ENCODE measurements at places on chromosomes 5 and 9.

DNA sequence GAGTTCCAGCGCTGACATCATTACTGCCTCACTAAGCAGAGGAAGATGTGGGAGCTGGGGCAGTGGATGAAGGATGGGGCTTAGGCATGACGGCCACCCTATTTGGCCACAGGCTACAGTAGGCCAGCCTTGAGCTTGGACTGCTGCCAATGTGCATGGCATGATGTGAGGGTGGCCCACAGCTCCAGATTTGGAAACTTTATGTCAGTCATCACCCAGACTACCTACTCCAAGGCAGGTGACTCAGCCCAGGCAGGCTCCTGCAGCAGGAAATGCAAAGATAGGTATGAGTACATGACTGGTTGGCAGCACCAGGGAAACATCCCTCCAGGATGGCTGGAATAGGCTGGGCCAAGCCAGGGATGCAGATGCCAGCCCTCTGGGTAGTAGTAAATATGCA lies 303.6 kb downstream of the SPOCK1 start:
- DNase-seq = no peak

- DNase-seq = no peak
These were observed 4.2 kb downstream of the C1QTNF3 start for GRCh38 chr5:34038838-34039237.

DNA sequence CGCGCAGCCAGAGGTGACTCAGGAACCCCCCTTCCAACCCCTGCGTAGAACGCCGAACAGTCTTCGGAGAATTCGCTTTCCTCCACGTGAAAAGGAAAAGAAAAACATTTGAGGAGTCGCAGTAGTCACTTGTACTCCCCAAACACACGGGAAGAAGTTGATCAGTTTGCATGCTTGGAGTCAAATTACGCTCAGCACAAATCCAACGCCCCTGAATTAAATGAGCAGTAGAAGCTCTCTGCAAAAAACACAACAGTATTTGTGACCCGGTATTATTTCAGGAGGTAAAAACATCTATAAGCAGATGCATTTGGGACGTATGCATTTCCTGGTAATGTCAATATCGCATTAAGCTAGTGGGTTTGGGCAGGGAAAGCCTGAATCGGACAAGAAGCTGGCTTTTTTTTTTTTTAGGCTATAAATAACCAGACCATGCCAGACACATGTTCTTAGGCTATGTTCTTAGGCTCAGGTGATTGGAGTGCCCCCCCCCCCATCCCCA lies 854 bp upstream of the ARL15 start:
- peak; percentile 50 for DNase-seq

GRCh38 chr5:1463326-1464095 lies 18.3 kb upstream of the SLC6A3 start:
- DNase-seq = no peak

- no peak for DNase-seq
These were observed 16.9 kb downstream of the CNTFR start for GRCh38 chr9:34572628-34573027.

DNA sequence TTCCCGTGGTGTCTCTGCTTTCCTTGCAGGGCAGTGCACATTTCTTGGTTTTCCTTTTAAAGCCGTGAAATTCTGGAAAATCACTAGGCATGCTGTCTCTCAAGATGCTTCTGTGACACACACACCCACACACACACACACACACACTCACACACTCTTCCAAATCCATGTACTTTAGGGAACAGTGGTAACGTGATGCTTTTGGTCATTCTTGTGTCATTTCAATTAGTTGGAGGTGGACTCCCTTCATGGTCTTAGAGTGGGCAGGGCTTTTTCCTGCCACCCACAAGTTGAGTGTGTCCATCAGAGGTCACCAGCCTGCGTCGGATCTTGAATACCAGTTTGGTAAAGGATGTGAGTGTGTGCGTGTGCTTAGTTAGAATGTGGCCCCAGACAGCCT lies 64.4 kb downstream of the DMRT1 start:
- no peak for DNase-seq

GRCh38 chr9:131476777-131477345 lies 25.9 kb upstream of the POMT1 start:
- no peak for DNase-seq

- DNase-seq = peak; percentile 42
These were observed 709 bp downstream of the WHRN start for GRCh38 chr9:114504341-114505186.

- DNase-seq = no peak
These were observed 191.6 kb downstream of the PCSK5 start for GRCh38 chr9:76082057-76082456.

DNA sequence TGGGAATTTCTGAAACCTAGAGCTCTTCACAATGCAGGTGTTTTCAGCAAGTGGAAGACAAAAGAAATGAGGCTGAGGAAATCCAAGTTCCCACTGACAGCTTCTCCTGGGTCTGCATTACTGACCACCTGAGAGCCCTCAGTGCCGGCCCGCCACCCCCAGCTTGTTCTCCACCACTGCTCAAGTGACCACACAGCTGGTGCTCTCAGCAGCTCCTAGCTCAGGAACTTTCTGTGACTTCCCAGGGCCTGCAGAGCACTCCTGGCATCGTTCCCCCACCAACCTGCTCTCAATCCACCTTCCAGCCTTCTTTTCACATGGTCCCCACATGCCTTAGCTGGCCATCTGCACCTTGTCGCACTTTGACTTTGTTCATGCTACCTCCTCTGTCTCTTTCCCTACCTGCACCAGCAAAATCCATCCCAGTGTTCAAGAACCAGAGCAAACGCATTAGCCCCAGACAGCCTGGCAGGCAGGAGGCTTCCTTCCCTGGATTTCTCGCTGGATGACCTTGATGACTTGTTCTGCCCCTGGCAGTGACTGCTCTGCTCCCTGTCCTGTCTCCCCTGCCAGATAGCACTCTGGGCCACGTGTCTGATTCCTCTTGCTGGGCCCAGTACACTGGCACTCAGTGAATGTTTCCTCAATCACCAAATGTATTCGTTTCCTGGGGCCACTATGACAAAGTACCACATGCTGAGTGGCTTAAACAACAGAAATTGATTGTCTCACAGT lies 35.1 kb upstream of the NANS start:
- no peak for DNase-seq

GRCh38 chr5:1298067-1298551 lies 3.2 kb upstream of the TERT start:
- no peak for DNase-seq

- no peak for DNase-seq
These were observed 1.8 kb downstream of the ARRDC3 start for GRCh38 chr5:91381239-91381773.

GRCh38 chr9:97385626-97386264 lies 26.2 kb upstream of the TDRD7 start:
- DNase-seq = no peak

GRCh38 chr5:27773636-27774035 lies 735.2 kb upstream of the CDH9 start:
- DNase-seq = no peak

- no peak for DNase-seq
These were observed 233.7 kb downstream of the ARHGEF28 start for GRCh38 chr5:73859696-73860095.

DNA sequence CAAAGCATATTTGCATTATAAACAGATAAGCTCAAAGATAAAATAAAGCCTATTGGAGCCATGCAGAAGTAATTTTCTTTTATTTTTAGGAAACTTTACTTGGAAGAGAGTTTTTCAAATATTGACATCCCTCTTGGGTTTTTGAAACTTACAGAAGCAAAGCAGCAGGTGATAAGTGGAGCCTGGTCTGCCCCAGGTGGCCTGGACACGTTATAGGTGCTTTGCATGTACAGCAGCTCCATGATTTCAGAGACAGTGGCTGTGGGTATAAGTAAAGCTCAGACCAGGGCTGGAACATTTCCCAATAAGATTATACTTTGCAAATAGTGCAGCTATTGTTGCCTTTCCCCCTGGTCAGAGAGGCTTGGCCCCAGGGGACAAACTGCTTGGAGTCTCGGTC lies 51.5 kb downstream of the CCDC192 start:
- no peak for DNase-seq

DNA sequence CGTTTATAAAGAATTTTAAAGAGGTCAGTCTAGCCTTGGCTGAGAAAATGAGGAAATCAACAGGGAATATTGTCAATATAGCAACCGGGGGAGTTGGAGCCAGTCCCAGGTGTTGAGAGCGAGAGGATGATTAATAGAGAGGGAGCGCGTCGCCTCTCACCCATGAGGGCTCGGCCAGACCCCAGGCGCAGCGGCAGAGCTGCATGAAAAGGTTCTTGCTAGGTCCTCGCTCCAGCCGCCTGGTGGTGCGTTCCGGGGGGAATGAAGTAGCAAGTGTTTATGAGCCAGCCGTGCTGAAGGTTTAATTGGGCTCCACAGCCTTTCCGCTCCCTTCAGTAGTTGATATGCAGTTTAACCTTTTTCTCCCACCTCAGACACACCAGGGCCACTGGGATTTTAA lies 167.3 kb upstream of the IRX1 start:
- no peak for DNase-seq

DNA sequence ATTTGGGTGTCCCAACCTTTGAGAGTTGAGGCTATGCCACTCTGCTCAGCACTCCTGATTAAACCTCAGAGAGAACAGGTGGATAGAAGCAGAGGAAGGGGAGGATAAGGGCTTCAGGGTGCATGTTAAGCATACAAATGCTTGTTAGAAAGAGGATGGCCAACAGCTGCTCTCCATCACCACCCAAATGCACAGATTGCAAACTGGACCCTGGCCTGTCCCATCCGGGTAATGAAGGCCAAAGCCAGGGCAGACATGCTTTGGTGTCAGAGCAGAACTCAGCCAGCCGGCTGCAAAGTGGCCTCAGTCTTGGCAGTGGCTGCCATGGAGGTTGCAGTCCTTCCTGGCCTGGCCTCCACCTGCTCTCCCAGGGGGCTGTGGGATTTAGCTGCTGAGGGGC lies 84.3 kb downstream of the SIL1 start:
- DNase-seq = no peak

DNA sequence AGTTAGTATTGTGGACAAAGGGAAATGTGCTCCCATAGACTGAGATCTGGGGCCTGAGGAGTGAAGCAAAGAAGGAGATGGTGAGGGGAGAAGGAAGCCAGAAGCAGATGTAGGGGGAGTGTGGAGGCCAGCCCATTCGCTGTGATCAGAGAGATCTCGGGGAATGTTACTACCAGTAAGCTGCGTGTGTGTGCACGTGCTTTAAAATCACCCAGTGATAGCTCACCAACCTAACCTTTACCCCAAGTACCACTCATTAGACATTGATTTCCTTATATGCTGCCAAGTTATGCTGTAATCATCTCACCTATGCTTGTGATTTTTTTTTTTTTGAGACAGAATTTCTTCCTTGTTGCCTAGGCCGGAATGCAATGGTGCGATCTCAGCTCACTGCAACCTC lies 659.1 kb downstream of the IRX1 start:
- no peak for DNase-seq

GRCh38 chr9:116964258-116964657 lies 277.2 kb downstream of the TRIM32 start:
- no peak for DNase-seq

DNA sequence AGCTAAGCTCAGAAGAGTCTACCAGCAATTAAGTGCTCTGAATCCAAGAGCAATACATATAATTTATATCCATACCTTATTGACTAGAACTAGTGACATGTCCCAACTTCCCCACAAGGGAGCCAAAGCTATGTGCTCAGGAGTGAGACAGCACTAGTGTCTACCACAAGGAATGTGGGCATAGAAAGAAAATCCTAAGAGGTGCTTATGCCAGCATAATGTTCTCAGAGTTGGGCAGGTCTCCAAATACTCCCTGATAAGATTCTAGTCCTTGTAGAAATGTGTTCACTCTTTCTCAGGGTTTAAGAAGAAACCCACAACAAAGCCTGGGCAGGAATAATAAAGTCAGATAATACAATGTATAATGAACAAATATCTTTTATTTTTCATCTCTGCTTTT lies 275.1 kb downstream of the BRINP1 start:
- DNase-seq = no peak

DNA sequence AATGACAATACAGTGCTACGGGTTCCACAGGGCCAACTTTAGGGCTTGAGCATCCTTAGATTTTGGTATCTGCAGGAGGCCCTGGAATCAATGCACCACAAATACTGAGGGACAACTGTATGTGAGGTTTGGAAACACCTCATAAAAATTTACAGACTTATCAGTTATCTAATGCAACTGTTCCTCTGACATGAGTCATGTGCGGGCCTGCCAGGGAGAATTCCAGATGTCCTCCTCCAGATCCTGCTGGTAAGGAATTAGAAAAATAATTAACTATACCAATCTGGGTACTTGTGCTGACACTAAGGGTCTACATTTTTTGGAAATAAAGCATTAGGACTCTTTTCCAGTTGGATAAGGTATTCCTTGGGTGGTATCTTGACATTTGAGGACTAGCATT lies 333.3 kb downstream of the ARRDC3 start:
- DNase-seq = peak; percentile 52

DNA sequence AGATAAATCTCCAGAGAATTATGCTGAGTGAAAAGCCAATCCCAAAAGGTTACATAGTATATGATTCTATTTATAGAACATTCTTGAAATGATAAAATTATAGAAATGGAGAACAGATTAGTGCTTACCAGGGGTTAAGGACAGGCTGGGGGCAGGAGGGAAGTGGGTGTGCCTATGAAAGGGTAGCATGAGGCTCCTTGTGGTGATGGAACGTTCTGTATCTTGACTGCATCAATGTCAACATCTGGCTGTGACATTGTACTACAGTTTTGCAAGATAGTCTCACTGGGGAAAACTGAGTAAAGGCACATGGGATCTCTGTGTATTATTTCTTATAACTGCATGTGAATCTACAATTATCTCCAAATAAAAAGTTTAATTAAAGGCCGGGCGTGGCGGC lies 22.3 kb downstream of the ORM2 start:
- no peak for DNase-seq

GRCh38 chr5:137575847-137576246 lies 76.7 kb upstream of the SPOCK1 start:
- no peak for DNase-seq

DNA sequence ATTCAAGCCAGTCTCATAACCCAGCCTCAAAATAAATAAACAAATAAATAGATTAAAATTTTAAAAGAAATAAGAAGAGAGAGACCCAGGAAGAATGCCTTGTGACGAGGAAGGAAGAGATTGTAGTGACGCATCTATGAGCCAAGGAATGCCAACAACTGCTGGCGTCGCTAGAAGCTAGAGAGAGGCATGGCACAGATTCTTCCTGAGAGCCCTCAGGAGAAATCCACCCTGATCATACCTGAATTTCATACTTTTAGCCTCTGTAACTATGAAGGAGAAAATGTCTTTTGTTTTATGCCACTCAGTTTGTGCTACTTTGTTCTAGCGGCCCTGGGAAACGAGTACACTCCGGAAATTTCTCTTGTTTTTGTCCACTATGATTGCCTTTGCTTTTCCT lies 103.9 kb downstream of the C9orf50 start:
- no peak for DNase-seq

Data from fibroblast of villous mesenchyme (primary cell).